CD4-positive, alpha-beta T cell treated with Interleukin-15 for 1 hour (primary cell): ENCODE measurements at places on chromosomes 12 and 14.

- DNase-seq = no peak
These were observed 2.9 kb upstream of the MSRB3 start for GRCh38 chr12:65275627-65276026.

- DNase-seq = no peak
These were observed 1.8 kb downstream of the B3GNT4 start for GRCh38 chr12:122205053-122205925.

DNA sequence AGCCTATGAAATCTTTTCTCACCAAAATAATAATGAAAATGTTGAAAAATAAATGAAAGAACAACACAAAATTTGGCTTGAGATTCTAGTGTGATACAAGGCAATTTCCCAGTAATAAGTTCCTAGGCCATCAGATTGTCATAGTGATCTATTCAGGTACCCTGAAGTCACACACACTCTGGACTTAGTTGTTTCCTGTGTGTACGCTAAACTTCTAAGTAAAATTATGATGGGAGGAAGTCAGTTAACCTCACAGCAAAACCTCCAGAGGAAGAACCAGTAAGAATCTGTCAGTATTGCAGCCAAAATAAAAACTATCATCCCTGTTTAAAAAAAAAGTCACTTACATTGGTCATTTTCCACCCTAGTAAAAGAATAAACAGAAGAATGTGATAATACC, 81.9 kb downstream of the DBX2 start:
- DNase-seq = no peak

- DNase-seq = peak; percentile 21
These were observed 725 bp downstream of the CHPT1 start for GRCh38 chr12:101697930-101698799.

DNA sequence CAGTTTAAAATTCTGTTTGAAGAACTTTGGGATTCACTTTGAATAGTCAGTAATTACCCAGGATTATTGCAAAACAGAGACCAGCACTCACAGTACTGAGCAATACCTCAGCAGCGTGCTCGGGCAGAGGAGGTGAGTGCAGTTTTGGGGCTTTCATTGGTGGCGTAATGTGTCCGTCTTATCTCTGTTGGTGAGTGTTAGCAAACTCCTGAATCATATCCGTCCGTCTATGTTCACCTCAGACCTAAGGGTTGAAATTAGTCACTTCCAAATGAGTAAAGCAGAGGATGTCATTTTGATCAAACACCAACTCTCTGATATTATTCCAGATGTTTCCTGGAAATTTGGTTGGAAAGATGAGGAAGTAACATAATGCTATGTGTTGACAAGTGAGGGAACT, 82.8 kb downstream of the BORCS5 start:
- DNase-seq = peak; percentile 69

DNA sequence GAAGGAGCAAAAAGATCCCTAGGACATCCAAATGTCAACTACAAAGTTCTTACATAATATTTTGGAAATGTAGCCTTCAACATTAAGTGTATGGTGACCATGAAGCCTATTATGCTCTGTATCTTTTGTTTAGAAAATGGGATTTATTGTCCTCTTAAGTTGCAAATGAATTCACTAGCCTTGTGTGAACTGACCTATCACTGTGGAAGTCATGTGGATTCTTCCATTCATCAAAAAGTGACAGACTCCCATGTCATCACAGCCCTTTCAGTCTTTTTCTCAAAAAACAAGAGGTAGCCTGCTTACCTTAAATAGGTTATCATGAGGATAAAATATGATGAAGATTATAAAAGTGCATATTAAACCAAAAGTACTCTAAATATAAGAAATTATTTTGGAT, 179.9 kb downstream of the GRIP1 start:
- DNase-seq = no peak

GRCh38 chr12:86777325-86777724, 521.1 kb upstream of the MGAT4C start:
- DNase-seq = no peak

DNA sequence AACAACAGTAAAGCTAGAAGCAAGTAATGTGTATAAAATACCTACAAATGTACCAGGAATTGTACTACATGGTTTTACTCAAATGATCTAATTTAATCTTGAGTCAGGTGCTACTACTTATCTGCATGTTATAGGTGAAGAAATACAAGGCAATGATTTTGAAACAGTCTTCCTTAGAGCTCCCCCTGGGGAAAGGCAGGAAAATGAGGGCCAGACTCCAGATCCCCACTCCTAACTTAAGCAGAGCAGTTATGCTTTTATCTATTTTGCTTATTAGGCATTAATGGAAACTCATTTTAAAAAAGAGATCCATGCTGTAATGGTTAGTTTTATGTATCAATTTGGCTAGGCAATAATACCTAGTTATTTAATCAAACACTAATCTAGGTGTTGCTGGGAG, 109.3 kb upstream of the CPSF6 start:
- no peak for DNase-seq

DNA sequence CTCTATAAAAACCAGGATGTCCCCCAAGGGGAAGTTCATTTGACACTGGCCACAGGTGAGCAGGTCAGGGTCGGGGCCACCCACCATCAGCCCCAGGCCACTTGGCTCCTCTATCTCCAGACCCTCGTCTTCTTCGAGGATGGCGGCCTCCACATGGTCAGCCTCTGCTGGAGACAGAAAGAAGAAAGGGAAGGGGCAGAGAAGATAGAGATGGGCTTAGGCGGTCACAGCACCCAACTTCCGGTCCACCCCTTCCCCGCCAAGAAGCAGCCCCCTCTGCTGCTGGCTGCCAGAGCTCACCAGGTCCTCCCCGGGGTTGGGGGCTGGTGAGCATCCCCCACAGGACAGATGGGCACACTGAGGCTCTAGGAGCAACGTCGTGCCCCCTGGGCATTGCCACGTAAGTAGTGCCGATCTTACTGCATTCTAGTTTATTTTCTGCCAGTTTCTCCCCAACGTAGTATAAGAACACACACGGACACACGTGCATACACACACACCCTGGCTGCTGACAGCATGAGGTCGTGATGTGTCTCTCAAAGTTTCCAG, 14.2 kb downstream of the BCL11B start:
- DNase-seq = no peak

DNA sequence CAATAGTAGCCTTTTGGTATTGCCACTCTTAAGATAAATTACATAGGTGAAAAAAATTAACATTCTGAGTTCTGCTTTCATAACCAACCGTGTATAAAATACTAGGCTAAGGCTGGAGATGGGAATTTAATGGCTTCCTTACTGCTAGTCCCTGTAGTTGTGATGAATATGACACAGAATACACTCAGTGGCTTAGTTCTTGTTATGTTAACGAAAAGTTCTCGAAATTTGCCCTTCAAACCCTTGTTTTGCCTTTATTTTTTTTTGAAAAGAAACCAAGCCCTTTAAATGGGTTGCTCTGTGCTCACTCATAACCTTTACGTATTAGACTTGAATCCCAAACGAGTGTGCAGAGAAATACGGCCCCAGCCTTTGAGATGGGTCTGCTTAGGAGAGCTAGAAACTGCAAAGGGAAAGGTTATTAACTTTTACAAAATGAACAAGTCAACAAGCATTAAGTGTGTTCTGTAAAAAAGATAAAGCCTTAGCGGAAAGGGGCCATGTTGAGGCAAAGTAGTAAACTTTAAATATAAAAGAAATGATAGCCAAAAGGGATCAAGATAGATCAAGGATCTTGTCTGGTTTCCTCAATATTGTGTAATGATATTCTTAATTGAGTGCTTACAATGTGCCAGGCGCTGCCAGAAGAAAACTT, 1.7 kb downstream of the NUDT4 start:
- no peak for DNase-seq

DNA sequence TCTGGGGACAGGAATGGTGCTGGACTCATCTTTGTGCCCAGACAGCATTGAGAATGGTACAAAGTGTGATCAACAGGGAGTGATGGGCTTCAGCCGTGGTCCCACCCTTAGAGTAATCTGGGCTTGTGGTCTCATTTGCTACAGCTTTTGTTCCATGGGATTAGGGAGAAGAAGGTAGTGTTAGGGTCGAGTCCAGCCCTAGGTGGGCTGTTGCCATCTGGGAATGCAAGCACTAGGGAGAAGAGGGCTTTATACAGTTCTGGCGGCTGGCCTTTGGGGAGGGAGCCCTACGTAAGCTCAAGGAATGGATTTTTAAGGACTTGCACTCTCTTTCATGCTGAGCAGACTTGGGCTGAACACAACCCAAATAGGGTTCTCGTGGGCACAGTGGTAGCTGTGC, 4.9 kb downstream of the PLEKHG3 start:
- no peak for DNase-seq

DNA sequence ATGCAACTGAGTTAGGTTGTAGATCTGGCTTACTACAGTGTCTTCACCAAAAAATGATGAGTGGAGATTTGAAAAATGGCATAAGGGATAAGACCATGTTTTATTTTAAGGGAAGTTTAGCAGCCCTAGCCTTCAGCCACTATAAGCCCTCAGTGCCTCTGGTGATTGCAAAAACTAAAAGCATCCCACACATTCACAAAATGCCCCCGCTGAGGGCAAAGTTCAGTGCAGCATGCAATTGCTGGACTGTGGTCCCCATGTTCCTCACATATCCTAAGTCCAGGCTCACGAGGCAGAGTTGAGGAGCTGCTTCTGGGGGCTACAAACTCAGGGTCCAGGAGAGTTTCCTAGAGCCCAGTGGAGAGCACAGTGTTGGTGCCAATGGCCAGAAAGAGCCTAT, 29.6 kb upstream of the NCOR2 start:
- no peak for DNase-seq

DNA sequence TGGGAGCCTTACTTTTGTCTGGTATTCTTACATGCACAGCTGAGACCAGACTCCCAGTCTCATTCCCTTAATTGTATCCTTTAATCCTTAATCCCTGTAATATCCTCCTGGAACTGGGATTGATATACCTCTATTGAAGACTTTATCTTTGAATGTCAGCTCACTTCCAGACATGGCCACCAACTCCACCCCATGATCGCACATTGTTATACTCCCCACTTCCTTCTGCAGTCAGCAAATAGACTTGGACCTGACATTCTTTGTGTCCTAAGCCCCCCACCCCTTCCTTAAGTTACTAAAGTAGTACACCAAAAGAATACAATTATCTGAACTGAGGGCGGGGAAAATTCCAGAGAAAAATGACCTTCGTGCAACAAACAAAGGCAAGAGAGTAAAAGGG, 8.6 kb upstream of the OSBPL8 start:
- DNase-seq = no peak

DNA sequence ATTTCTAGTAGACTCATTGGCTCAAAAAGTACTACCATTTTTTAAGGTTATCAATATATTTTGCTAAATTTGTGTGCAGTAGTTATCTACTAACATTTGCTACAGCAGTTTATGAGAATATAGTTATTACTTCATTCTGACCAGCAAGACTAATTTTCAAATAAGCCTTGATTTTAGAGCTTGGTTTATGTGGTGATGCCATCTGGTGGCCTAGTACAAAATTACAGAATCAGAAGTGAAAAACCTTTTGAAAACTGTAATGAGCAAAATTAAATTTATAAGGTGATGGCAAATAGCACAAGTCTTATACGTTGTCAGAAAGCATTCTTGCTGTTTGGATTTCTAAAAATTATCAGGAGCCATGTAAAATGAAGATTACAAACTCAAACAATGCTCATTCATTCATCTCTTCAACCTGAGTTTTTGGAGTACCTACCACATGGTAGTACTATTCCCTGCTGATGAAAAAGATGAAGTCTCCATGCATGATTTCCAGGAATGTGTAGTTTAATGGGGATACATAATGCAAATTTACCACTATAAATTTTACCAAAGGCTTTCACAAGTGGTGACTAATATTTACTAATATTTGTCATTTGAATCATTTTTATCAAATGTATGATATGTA, 51.0 kb downstream of the MAGOHB start:
- no peak for DNase-seq

GRCh38 chr12:78441737-78442453, 422.7 kb upstream of the SYT1 start:
- DNase-seq = no peak

DNA sequence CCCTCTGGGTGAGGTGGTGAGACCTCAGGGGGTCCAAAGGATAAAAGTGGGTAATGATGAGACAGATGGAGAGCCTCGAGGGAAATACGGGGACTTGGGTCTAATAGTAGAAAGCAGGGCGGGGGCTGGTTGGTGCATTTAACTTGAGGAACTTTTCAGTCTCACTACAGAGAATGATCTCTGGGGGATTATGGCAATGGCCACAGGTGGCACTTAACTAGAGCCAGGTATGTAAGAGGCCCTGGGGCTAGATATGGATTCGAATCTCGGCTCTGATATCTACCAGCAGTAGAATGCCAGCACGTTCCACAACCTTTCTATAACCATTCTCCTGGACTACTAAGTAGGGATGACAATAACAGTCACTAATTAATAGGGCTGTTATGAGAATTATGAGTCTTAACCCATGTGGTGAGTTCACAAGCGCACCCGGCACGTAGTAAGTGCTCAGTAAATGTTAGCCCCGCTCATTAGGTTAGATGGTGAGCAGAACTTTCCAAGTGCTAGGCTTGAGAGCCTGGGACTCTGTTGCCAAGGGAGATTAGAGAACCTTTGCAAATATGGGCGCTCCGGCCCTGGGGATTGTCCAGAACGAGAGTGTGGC, 888 bp upstream of the PLXNC1 start:
- no peak for DNase-seq

DNA sequence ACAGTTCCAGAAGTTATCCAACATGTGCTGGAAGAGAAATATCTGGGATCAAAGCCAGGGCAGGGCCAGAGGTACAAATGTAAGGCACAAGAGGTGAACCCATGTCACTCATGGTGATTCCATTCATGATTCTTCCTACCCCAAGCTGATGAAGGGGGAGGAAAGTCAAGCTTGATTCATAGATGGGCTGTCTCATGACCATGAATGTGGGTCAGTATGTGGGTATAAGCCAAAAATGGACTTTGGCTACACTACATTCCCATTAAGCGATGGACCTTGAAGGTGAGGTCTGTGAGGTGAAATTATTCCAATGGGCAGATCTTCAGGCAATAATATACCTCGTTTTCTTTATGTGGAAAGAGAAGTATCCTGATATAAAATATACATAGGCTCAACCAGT, 217.1 kb downstream of the BTG1 start:
- DNase-seq = no peak

GRCh38 chr12:8157484-8158198, 826 bp downstream of the ZNF705A start:
- DNase-seq = no peak
